ENCODE measurements at places on chromosomes 12 and 14.

DNA sequence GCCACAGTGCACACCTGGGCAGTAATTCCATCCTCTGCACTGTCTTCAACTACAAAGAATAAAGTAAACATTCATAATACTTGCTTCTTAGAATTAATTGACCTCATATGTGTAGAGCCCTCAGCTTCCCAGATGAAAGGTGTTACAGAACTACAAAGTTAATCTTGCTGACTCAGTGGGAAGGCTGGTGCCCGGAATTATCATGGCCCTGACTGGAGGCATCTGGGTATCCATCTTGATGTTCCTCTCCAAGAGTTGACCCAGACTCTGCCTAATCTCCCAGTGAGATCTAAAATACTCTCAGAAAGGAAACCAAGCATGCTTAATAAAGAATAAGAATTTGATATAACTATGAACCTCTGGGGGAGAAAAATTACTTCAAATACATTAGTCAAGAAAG lies 147.0 kb upstream of the ARID2 start:
- DNase-seq = no peak

- peak; percentile 3 for DNase-seq
Observed at GRCh38 chr14:87712396-87713090, 280.4 kb downstream of the GALC start.

DNA sequence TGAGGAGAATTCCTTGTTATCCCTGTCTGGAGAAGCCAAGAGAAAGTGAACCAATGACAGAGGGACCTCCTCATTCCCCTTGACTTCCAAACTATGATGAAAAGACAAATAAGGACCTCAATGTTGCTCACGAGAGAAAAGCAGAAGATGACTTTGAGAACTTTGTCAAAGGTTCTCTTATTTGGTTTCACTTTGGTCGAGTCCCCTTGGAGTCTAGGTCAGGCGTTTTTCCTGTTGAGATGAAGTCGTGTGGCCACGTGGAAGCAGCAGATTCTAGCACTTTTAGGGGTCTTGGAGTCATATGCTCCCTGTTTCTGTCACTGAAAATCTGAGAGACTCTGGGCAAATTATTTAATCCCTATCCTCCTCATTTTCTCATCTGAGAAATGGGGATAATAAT lies 33.8 kb upstream of the COL2A1 start:
- no peak for DNase-seq

DNA sequence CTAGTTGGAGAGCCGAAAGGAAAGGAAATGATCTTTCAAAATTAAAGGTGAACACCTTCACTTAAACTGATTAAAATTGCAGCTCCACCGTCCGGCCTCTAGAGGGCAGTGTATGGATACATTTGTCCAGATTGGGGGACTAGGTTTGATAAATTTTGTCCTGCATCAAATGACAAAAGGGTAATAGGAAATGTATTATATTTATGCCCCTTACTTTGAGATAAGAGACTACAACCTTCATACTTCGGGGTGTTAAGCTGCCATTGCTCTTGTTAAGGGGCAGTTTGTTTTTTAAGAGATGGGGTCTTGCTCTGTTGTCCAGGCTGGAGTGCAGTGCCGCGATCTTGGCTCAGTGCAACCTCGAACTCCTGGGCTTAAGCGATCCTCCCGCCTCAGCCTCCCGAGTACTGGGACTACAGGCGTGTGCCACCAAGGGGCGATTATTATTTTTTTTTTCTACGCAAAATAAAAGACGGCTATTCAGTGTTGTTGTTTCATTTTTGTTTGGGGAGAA lies 818 bp upstream of the SUOX start:
- DNase-seq = peak; percentile 79

DNA sequence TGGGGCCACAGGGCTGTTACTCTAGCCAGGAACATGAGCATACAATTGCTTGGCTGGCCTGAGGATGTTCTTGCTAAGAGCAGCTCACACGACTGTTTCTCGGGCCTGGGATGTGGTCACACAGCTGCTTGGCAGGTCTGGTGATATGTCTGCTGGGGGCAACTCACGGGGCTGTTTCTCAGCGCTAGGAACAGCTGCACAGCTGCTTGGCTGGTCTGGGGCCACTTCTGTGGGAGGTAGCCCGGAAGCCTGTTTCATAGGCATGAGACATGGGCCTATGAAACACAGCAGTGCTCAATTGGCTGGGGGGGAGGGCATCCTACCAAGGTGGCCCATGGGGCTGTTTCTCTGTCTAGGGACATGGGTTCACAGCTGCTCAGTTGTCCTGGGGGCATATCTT lies 73.4 kb upstream of the DDHD1 start:
- DNase-seq = peak; percentile 65

DNA sequence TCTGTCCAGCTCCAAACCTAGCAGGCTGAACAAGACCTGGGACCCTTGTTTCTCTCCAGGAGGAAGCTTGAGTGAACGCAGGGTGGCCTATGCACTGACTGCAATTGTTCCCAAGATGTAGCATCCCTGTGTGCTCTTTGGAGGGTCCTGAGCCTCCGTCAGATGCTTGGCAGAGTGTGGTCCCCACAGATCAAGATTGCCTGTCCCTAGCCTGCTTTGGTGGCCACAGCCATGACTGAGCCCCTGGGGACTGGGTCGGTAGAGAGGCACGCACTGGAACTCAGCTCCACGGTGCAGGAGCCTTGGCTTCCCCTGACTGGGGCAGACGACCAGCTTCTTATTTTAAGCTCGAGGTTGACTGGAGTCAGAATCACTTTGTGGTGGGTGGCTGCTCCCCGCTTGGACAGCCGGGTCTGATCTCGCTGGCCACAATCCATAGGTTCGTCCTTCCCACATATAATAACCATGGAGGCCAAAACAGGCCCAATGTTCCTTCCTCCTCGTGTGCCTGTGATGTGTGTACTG lies 97.8 kb downstream of the LGMN start:
- no peak for DNase-seq

DNA sequence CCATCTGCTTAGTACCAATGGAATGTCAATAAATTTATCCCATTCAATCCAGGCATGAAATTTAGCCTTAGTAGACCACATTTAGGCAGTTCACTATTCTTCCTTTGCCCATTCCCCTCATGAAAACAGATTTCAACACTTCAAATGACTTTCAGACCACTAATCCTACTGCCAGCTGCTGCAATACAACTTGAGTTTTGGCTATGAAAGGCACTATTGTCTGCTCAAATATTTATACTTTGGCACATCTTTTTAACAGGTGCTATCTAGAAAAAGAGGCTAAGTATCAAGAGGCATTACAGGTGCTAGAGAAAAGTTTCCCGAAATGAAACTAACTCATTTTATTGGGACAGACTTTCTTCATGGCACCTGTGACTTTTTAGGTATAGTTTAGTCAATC lies 499.8 kb downstream of the C12orf50 start:
- no peak for DNase-seq

DNA sequence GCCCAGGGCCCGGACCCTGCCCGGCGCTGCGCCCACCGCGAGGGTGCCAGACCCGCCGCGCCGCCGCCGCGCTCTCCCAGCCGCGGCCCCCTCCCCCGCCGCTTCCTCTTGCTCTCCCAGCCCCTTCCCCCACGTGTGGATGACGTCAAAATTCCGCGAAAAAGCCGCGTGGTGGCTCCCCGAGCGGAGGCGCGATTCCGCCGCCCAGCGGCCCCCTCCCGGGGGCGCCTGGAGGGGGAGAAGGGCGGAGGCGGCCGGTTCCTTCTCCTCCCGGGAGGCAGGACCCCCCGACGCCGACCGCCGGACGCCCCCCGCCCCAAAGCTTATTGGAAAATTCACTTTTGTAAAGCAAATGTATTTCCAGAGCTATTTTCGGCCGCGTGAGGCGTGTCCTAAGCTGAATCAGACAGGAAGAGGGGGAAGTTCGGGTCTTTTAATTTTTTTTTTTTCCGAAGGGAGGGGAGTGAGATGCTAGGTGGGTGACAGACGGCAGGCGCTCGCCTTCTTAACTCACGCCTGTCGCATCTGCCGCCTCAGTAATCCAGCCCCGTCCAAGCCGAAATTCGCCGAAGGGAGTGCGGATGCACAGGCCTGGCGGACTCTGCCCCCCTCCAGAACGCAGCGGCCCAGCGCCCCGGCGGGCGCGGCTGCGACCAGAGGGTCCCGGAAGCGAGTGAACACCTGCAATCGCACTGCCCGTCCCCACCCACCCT lies 4.1 kb upstream of the CCND2 start:
- DNase-seq = peak; percentile 71

DNA sequence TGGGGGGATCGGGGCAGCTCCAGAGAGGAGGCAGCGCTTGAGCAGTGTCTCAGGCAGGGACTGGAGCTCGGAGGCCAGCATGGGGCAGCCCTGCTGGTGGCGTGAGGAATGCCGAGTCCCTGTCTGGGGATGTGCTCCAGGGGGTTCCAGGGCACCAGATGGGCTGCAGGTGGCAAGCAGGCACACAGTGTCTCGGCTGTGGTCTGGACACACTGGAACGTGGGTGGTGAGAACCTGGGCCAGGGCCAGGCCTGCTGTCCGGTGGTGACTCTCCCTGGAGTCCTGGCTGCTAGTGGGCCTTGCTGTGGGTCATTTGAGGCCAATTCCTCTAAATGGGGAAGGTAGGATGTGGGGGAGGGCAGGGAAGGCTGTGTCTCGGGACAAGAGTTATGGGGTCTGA lies 199.4 kb upstream of the RTL1 start:
- DNase-seq = peak; percentile 36

GRCh38 chr14:51844081-51844881 lies 16.1 kb upstream of the GNG2 start:
- DNase-seq = no peak

- DNase-seq = no peak
Observed at GRCh38 chr12:66746489-66747201, 67.8 kb upstream of the GRIP1 start.

- DNase-seq = no peak
Observed at GRCh38 chr14:91888641-91889476, 21.5 kb upstream of the TC2N start.

DNA sequence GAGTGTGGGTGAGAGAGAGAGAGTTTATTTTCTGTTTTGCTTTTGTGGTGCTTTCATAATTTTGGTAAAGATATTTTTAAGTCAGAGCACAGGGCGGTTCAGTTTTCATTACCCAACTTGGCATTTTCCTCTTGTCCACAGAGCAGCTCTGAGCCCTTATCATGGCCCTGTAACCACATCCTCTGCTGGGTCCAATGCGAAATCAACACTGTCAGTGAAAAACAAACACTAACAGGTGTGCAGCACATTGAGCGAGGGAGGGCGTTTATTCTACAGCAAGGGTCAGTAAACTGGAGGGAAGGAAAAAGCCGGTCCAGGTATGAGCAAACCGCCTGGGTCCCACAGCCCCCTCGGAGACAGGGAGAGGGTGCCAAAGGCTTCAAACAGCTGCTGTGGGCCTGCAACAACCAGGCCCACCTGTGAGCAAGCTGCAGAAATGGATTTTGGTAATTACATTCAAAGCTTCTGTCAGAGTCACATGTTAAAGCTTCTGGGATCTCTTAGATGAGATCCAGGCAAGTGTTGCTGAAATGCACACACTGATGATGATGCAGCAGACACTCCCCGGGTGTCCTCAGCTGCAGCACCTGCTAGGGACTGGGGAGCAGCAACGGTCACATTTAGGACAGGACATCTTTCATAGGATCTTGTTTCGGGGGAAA lies 132.7 kb upstream of the DYRK2 start:
- DNase-seq = peak; percentile 9
